ENCODE measurements at places on chromosomes 12 and 14.

DNA sequence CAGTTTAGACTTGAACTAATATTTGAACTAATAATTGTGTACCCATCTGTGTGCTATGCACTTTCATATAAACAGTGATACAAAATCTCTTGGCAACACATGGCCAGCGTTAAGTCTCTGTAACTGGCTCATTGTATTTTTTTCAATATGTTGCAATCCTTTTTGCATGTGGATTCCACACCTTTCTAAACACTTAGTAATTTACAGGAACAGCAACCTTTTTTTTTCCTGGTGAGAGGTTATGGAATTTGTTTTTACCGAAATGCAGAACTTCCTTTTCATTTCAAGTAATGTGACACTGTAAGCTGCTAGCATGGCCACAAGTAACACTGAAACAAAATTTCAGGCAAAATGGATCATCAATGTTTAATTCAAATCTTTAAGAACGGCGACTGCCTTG lies 45.4 kb upstream of the EPS8 start:
- DNase-seq = no peak

DNA sequence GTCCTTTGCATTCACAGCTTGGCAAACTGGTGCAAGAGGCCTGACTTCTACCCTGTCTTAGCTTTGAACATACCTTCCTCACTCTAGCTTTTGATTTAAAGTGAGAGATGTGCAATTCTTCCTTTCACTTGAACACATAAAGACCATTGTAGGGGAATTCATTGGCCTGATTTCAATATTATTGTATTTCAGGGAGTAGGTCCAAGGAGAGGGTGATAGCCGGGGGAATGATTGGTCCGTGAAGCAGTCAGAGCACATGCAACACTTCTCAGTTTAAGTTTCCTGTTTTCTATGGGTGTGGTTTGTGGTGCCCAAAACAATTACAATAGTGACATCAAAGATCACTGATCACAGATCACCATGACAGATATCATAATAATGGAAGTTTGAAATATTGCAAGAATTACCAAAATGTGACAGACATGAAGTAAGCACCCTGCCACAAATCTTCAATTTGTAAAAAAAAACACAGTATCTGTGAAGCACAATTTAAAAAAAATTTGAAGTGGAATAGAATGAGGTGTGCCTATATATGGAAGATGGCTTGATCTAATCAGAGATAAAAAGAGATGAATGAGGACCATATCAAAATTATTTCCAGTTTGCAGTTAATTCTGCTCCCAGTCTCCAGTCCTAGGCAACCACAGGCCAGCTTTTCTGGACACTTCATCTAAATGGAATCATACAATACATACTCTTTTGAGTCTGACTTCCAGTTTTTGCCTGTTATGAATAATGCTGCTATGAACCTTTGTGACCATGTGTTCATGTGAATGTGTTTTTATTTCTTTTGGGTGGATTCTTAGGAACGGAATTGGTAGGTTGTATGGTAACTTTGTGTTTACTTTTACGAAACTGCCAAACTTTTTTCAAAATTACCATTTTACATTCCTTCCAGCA lies 23.2 kb downstream of the BORCS5 start:
- DNase-seq = no peak

DNA sequence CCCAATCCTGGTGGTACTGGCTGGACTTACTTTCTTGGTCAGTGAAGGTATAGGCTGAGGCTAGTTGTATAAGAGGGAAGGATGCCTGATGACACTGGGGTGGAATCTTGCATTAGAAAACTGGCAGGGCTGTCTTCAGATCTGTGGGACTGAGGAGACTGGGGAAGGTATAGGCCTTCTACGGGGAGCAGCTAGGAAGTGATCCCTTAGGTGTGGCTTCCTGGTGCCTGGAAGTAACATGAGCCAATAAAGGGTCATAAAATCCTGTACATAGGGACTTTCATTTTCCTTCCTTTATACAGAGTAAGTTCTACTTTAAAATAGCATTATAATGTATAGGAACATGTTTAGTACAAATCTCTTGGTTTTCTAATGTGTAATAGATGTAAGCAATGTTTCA lies 716.8 kb downstream of the LRFN5 start:
- no peak for DNase-seq

GRCh38 chr12:50924131-50924438 lies 28.3 kb upstream of the HIGD1C start:
- no peak for DNase-seq

GRCh38 chr14:75268633-75269550 lies 9.7 kb upstream of the FOS start:
- DNase-seq = no peak

DNA sequence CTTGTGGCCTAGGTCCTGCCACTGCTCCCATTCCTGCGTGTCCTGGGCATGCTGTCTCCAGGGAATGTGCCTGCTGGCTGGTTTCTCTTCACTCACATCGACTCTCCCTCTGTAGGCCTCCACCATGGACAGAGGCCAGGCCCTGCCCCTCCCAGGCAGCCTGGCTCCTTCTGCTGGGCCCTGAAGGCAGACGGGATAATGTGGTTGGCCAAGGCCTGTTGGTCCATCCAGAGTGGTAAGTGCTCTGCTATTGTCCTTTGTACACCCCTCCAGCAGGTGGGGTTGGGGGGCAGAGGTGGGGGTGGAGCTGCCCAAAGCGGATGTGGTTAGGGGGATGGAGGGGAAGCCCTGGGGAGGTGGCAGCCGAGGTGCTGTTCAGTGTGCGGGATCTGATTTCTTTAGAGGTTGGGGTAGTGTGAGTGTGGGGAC lies 9.5 kb upstream of the NR4A1 start:
- DNase-seq = no peak

DNA sequence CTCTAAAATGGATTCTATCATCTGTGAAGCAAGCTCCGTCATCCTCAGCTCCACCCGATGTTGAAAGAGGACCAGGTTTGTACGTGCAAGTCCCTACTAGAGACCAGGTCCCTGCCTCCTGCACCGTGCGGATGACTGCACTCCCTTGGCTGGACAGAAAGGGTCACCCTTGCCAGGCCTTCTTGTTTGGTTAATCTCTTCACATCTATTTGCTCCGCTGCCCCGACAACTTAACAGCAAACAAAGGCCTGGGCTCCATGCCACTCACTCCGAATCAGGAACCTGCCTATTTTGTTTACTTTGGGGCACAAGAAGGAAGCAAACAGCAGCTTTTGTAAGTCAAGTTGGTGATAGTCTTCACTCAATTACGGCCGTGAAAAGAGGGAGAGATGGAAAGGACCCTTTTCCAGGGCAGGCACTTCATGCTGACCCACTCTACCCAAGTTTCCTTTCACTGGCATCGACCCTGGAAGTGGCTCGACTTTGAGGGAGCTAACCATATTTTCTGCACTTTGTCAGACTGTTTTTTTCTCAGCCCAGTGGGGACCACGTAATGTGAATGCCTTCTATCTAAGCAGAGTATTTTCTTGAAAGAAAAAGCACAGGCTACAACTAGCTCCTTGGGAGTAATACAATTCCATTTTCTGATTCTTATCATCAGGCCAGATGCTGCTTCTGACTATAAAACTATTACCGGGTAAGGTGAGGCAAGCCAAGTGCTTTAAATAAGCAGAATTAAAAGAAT lies 202.6 kb downstream of the FOXN3 start:
- no peak for DNase-seq

- DNase-seq = no peak
Observed at GRCh38 chr12:116490471-116490870, 68.7 kb upstream of the MAP1LC3B2 start.

DNA sequence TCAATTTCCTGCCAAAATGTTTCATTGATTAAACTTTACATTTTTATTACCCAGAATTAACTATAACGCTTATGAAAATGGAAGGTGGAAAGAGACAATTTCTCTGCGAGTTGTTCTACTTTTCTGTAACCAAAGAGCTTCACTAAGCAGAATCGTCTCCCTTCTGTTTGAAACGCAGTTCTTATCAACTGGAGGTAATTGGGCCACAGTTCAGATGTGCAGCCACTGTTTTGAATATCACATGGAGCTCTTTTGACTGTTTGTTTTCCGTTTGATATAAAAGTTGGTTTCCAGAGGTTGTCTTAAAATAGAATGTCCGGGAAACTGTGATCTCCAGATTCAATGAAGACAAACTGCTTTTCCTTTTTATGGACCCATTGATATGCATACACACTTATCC lies 183.3 kb upstream of the SEL1L start:
- DNase-seq = no peak

DNA sequence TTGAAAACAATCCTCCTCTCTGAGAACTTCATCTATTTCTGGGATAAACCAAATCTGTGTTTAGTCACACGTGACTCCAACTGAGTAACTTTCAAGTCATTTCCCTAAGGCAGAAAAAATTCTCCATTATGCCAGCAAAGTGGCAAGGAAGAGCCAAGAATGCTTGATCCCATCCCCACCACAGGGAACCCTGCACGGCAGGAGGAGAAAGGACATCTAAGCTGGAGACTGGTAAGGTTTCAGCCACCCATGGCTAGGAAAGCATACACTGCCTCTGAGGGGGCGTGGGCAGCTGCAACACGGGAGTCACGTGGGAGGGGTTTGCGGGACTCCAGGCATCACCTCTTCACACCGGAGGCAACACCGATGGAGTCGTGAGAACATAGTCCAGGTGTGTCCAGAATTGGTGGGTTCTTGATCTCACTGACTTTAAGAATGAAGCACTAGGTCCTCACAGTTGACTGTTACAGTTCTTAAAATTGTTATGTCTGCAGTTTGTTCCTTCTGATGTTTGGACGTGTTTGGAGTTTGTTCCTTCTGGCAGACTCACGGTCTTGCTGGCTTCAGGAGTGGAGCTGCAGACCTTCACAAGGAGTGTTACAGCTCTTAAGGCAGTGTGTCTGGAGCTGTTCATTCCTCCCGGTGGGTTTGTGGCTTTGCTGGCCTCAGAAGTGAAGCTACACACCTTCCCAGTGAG lies 2.7 kb upstream of the SIVA1 start:
- DNase-seq = no peak

DNA sequence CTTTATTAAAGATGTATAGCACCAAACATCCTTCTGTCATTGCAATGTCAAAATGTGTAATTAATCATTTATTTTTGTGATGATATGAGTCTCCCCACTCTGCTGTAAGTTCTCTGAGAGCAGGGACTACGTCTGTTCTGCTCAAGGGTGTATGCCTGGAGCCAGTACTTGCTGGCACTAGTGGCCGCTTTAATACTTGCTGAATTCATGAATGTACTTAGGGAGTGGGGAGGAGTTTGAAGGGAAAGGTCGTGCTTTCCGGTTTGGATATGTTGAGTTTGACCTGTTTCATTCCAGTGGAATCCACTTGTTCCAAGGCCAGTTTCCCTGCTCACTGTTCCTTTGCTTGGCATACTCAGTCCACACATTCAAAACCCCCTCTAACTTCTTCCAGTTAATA lies 1.9 kb upstream of the DCAF5 start:
- DNase-seq = no peak

GRCh38 chr12:94203796-94204195 lies 55.4 kb downstream of the PLXNC1 start:
- DNase-seq = no peak

DNA sequence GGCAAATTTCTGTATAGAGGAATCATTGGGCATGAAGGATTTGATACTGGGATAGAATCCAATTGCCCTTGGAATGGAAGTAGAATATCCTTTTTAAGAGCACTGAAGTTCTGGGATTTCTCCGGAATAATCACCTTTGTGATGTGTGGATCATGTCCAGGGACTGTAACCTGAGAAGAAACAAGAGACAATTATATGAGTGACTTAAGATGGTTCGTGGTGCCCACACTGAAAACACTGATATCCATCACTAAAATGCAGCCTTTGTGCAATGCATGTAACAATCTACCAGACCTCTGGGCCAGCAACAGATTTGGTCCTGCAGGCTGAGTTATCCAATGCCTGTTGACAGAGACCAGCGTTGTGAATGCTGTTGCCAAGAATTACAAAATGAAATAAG lies 48.5 kb downstream of the MDM2 start:
- DNase-seq = no peak

DNA sequence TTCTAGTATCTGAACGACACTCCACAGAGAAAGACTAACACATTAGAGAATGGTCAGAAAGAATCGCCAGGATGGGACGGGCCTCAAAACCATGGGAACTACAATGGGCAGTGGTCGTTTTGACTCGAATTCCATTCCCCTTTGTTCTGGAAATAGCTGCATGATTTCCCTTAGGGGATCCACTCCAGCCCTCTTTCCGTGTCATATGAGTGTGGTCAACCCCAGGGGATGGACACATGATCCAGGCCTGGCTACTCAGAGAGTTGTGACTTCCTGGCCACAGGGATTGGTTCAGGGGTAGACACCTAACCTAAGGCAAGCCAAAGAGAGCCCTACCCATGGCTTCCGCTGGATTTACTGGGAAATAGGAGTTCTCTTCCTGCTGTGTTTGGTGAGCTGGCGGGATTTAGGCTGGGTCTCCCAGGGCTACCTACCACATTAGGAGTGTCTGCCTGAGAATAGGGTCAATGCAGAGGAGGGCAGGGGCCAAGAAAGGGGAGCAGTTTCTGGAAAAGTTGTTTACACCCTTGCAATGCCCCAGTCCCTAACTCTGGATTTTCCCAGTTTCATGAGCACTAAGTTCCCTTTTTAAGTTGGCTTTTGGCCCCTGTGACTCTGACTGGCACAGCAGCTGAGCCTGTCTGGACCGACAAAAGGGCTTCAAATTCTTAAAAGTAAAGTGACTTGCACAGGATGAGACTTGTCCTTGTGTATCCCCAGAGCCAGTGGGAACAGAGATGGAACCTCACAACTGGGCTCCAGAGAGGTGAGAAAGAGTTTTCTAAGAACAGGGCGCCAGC lies 28.1 kb upstream of the GPATCH2L start:
- no peak for DNase-seq

- no peak for DNase-seq
Observed at GRCh38 chr12:7749442-7749841, 2.3 kb upstream of the CLEC4C start.

- DNase-seq = no peak
Observed at GRCh38 chr12:31007153-31007495, 66.5 kb upstream of the DDX11 start.

DNA sequence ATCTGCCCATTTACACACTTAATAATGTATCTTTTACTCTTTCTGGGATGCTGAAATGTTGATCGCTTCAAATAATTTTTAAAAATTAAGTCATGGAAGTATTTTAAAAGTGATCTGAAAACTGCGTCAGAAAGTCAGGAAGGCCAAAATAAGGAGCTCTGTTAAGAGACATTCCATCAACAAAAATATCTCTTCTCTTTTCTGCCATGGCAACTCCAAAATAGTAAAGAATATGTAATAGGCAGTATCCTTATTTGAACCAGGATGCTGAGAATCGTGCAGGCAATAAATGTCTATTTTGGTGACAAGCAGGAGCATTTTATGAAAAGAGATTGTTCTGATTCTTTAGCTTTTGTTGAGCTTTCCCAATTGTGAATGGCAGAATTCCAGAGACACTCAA lies 81.8 kb upstream of the PPP1R12A start:
- no peak for DNase-seq
